ENCODE measurements at places on chromosomes 4 and X.
A peak's percentile ranks its signal among the peaks of the same experiment; 100 is the strongest.

GRCh38 chr4:95548738-95549245 lies at the start of gene UNC5C:
Gene UNC5C, minus strand, starts transcription at chr4:95548973.
- no peak for DNase-seq

DNA sequence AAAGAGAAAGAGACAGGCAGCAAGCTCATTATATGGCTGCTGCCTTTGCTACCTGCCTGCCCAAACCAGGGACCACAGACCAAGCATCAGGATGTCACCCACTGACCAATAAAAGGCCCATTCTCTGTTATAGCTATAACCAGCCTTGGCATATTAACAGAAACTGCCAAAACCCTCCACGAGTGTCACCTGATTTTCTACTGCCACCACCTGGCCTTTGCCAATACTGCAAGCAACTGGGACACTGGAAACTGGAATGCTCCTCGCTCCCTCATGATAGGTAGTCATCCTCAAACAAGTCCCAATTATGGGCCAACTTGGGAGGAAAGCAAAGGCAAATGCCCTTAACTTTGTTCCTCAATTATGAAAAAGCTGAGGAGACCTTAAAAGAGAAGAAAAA lies 76.0 kb downstream of the SPIN4 start:
- DNase-seq: no peak

DNA sequence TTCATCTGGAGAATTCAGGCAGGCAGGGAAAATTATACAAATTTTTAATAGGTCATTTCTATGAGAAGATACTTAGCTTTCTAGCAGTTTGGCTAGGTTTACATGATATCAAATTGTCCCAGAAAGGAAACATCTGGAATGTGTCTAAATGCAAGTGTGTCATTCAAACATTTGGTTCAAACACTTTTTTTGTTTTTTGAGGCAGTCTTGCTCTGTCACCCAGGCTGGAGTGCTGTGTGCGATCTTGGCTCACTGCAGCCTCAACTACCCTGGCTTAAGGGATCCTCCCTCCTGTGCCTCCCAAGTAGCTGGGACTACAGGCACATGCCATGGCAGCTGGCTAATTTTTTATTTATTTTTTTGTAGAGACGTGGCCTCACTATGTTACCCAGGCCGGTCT lies 31.6 kb downstream of the SPARCL1 start:
- DNase-seq: no peak

DNA sequence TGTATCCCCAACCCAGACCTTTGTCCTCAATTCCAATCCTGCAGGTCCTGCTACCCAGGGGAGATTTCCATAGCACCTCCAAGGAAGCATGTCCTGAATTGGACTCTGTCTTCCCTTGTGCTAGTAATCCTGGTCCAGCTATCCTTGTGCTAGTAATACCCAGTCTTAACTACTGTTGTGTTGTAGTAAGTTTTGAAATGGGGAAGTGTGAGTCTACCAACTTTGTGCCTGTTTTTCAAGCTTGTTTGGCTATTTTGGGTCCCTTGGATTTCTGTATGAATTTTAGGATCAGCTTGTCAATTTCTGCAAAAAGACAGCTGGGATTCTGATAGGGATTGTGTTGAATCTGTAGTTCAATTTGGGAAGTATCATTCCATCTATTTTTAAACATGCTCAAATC lies 51.4 kb downstream of the CD99L2 start:
- no peak for DNase-seq

DNA sequence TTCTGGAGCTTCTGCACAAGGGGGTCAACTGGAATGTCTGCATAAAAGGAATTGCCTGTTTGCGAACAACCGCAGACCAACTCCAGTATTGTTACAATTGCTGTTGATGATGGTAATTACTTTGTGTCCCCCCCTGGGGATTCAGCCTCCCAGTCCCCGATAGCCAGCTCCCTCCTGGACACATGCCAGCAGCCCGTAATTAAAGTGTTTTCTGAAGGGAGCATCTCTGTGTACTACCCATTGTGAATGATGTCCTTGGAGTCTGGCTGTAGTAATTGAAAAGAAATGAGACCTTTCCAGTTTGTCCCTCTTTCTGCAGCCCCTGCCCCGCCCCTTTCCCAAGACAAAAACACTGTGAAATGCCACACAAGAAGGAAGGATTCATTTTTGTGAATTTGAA lies 377.1 kb upstream of the LCORL start:
- no peak for DNase-seq

- peak; percentile 37 for DNase-seq
Measured at GRCh38 chr4:110049951-110050925, 137.6 kb downstream of the EGF start.

- DNase-seq: no peak
Measured at GRCh38 chr4:107094976-107095375, 58.9 kb upstream of the DKK2 start.

DNA sequence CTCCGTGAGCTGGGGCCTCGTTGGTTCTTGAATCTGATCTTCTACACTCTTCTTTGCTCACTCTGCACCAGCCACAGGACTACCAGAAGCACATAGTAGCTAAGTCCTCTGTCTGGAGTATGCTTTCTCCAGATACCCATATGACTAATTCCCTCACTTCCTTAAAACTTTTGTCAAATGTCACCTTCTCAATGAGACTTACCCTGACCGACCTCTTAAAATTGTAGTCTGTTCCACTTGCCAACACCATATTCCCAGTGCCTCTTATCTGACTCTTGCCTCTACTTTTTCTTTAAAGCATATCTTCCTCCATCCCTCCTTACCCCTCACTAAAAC lies 10.0 kb downstream of the PARM1 start:
- no peak for DNase-seq

DNA sequence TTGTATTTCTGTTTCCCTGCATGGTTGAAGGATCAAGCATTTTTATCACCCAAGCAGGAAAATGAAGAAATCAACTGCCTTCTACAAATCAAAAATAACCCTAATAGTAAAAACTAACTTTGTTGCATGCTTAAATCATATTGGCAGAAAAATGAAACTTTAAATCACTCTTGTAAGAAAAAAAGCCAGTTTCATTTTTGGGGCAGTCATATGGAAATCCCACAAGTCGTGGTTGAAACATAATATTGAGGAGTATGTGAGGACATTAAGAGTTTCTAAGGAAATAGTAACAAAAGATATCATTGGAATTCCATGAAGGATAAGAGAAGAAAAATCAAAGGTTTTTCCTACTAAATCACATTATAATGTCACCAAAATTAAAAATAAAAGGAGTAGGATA lies 8.4 kb downstream of the TEC start:
- no peak for DNase-seq

GRCh38 chr4:178480105-178480504 lies 1037.9 kb upstream of the AGA start:
- DNase-seq: no peak

GRCh38 chrX:21616386-21616785 lies 41.7 kb downstream of the KLHL34 start:
- DNase-seq: no peak

GRCh38 chr4:1887052-1887451 lies 15.9 kb downstream of the NSD2 start:
- DNase-seq: no peak

DNA sequence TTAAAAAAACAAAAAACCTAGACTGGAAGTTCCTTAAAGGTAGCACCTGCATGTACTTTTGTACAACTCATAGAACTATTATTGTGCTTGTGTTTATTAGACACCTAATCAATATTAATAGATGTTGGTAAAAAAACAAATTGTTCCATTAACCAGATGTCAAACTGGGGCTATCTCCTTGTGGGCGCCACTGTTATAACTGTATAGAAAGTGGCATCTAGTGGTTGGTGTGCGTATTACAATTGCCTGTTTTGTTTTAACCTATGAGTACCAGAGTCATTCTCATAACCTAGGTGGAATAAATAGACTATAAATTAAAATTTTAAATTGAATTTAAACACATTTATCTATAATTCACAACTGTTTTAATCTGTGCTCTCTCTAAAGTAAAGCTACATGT lies 97.4 kb downstream of the COL4A5 start:
- DNase-seq: no peak

DNA sequence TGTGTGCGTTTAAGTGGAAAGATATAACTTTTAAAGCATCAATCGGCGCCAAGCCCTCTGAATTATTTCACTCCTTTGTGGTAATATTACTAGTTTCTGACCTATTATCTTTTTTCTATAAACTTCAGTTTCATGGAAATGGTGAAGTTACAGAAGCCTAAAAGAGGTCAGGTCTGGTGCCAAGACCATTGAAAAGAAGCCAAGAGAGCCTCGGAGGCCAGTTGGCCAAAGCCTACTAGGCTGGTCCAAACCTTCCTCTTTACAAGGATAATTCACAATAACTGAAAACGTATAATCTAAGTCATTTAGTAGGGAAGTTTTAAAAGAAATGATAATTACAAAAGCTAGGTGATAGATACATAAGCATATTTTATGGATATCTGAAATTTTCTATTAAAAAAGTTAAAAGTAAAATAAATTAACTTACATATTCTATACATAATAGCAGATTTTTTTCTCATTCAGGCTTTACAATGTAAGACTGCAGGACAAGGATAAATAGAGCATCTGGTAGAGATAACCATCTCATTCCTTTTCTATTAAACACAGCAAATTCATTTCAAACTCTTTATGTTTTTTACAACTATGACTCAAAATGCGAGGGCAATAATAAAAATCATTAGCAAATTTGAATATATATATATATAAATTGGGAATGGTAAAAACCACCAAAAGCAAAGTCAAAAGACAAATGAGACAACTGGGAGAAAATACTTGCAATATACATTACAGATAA lies 49.2 kb downstream of the WDFY3 start:
- no peak for DNase-seq

- DNase-seq: no peak
Measured at GRCh38 chrX:13750204-13750603, 15.7 kb downstream of the OFD1 start.

DNA sequence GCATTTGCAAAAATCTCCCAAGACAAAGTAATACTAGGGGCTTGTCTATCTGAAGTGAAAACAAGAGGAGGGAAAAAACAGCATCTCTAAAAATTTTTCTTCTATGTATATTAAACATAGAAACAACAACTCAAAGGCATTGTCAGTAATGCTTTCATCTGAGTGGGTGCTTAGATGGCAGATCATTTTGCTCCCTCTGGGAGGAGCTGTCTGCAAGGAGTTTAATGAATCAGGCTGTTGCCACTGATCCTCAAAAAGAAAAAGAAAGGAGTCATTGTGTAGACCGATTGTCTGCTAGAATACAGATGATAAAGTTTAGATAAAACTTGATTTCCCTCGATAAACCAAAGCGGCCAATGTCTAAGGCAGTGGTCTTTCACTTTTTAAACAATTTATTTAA lies 49.7 kb upstream of the KLHL8 start:
- no peak for DNase-seq

- no peak for DNase-seq
Measured at GRCh38 chr4:78764498-78764961, 11.6 kb upstream of the BMP2K start.

GRCh38 chr4:110742143-110742542 lies 119.3 kb upstream of the PITX2 start:
- DNase-seq: no peak

- DNase-seq: no peak
Measured at GRCh38 chr4:163300445-163300844, 32.0 kb downstream of the NPY1R start.

GRCh38 chr4:34950926-34951325 lies 1293.4 kb downstream of the ARAP2 start:
- no peak for DNase-seq

DNA sequence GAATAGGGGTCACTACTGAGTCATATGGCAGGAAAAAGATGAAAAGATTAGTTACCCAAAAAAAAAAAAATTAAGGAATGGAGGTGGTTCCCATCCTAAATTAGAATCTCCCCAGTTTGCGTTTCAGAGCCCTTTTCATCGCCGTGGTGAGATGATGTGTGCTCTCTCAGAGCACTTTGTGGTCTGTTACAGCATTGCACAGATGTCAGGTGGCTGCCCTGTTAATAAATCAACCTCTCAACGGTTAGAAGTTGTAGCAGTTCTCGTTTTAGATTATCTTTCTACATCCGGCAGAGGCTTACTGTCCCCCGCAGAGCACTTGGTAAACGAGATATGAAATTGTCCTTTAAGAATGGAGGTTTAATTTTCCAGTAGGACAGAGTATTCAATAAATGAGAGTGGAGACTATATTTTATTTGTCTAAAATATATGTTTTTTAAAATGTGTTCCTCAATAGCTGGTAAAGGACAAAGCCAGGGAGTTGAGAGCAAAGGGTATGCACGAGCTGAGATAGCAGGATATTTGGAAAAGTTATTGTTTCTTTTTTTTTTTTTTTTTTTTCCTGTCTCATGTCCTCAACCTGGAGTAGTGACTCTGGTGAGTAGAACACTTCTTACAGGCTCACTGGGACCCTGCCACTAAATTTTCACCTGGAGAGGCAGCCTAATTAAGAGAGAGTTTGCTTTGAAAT lies 26.9 kb downstream of the AFF1 start:
- DNase-seq: no peak

DNA sequence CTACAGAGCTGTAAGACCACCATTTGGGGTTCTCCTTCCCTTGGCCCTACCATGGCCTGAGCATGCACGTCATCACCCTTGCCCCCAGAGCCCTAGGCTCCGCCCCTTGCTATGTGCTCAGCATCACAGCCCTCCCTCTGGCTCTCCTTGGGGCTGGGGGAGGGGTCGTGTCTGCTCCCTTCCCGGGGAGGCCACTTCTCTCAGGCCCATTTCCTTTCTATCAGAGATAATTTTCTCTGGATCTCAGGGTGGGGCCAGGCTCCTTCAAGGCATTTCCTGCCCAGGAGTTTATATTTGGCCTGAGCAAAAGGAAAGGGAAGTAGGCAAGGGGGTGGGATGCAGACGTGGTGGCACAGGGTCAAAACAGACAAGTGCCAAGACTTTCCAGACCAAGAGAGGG lies 55.9 kb downstream of the STARD8 start:
- no peak for DNase-seq

DNA sequence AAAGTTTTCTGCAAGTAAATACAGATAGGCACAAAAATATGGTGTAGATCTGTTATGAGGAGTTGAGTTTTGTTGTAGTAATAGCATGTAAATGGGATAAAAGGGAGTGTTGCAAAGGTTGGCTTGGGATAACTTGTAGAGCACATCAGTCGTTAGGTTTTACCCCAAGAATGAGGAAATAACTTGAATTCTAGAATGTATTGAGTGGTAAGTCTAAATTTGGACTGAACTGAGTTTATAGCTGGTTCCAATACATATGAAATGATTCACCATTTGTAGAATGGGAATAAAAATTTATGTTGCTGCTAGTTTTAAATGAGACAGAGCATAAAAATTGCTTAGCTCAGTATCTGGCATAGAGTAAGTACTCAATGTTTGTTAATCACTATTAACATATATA lies 719.2 kb downstream of the FSTL5 start:
- no peak for DNase-seq

DNA sequence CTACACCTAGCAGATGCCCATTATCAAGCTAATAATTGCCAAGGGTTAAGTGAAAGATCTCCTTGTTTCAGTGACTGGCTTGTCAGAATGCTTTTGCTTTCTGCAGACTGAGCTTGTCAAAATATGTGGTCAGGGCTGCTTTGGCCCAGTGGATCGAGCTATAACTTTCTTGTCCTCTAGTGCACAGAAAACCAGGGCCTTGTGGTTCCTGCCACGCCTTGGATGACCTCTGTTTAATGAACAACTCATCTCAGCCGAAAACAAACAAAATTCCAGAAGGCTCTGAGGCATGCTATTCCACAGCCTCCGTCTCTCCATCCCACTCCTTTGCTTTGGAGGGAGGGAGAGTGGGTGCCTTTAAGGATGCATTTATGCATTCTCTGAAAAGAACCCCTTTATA lies 11.3 kb downstream of the EVC start:
- no peak for DNase-seq

GRCh38 chrX:103628386-103629317 lies at the start of gene TCEAL1:
Gene TCEAL1, plus strand, starts transcription at chrX:103628975. Its CDS starts 942 bp downstream, at chrX:103629917.
- peak; percentile 16 for DNase-seq
